ENCODE measurements at places on chromosomes 4 and X.

- peaks cover 45% of the 10 kb centered on the region for H3K4me1 ChIP-seq
- peak; percentile 4 for DNase-seq
- H3K4me3 ChIP-seq, result no peak overlapping the region
- H3K27me3 ChIP-seq, result peaks cover 5% of the 10 kb centered on the region
- H3K27ac ChIP-seq, result no peak overlapping the region
- no peaks in the 10 kb centered on the region for H3K36me3 ChIP-seq
These were observed 138.7 kb downstream of the CHRNA9 start for GRCh38 chr4:40473578-40474388.

- no peaks in the 10 kb centered on the region for H3K27me3 ChIP-seq
- DNase-seq, result no peak
- H3K4me1 ChIP-seq, result no peaks in the 10 kb centered on the region
- H3K36me3 ChIP-seq, result no peaks in the 10 kb centered on the region
- no peak overlapping the region for H3K4me3 ChIP-seq
- H3K27ac ChIP-seq, result no peak overlapping the region
These were observed 88.0 kb upstream of the SLITRK2 start for GRCh38 chrX:145729635-145730034.

GRCh38 chrX:153900831-153901752, 3.4 kb upstream of the AVPR2 start:
- peaks cover 8% of the 10 kb centered on the region for H3K27me3 ChIP-seq
- H3K4me1 ChIP-seq, result peaks cover 34% of the 10 kb centered on the region
- H3K27ac ChIP-seq, result no peak overlapping the region
- peaks cover 5% of the 10 kb centered on the region for H3K36me3 ChIP-seq
- H3K4me3 ChIP-seq, result peak overlapping the region; percentile 60

GRCh38 chr4:145873901-145874300, 64.7 kb downstream of the ZNF827 start:
- H3K36me3 ChIP-seq, result peaks cover 76% of the 10 kb centered on the region
- H3K4me3 ChIP-seq, result no peak overlapping the region
- no peaks in the 10 kb centered on the region for H3K27me3 ChIP-seq

DNA sequence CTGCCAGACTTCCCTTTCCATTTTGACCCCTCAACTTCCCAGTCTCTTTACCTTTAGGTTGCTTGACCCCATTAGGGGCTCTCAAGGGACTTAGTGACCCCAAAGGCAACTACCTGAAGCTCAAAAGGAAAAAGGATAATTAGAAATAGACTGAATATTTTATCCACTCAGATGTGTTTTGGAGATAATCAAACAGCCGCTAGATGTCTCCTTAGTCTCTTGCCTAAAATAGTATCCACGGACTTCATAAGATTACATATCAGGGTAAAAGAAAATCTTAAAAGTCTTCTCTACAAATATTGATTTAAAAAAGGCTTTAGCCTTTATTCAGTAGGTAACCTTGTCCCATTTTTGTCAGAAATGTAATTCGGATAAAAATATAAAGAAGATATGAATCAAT, 21.0 kb upstream of the RHOXF2 start:
- no peak overlapping the region for H3K4me3 ChIP-seq
- no peaks in the 10 kb centered on the region for H3K4me1 ChIP-seq
- no peaks in the 10 kb centered on the region for H3K27me3 ChIP-seq
- DNase-seq, result no peak
- peaks cover 3% of the 10 kb centered on the region for H3K36me3 ChIP-seq

GRCh38 chr4:64729561-64729960, 320.3 kb upstream of the TECRL start:
- no peak overlapping the region for H3K4me3 ChIP-seq
- H3K36me3 ChIP-seq, result no peaks in the 10 kb centered on the region
- H3K4me1 ChIP-seq, result no peaks in the 10 kb centered on the region
- no peak for DNase-seq
- peaks cover 3% of the 10 kb centered on the region for H3K27me3 ChIP-seq

DNA sequence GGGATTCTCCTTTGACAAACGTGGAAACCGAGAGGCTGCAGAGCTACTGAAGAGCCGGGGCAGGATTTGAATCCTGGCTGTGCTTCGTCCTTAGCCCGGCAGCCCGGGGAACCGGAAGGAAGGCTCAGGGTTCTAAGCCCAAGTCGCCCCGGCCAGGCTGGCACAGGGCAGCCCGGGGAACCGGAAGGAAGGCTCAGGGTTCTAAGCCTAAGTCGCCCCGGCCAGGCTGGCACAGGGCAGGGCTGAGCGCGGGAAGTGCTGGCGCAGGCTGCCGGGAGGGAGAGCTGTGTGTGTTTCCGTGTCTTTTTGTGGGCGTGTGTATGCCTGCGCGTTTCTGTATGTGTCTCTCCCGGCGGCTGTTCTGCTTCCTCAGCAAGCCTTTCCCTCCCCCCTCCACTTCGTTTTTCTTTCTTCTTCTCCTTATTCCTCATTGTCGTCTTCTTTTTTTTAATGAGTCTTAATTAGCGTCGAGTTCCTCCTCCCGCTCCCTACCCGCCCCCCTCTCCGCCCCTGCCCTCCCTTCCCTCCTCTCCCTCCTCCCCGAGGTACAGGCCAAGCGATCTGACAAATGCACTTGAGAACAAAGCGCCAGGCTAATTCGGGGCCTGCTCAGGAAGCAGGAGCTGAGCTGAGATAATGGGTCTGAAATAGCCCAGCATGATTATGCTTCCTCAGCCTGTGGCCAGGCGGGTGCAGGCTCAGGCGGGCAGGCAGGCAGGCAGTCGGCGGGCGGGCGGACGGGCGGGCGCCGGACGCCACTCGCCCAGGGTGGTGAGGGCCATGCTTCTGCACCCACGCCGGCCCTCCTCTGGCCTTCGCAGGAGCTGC, 65.9 kb downstream of the EFNB1 start:
- H3K36me3 ChIP-seq, result peaks cover 5% of the 10 kb centered on the region
- H3K4me3 ChIP-seq, result peak overlapping the region; percentile 38
- H3K4me1 ChIP-seq, result peaks cover 57% of the 10 kb centered on the region
- peaks cover 28% of the 10 kb centered on the region for H3K27me3 ChIP-seq

GRCh38 chr4:169179609-169180521, 90.9 kb downstream of the SH3RF1 start:
- peak overlapping the region; percentile 91 for H3K27ac ChIP-seq
- no peaks in the 10 kb centered on the region for H3K36me3 ChIP-seq
- H3K27me3 ChIP-seq, result no peaks in the 10 kb centered on the region
- peak overlapping the region; percentile 18 for H3K4me3 ChIP-seq
- no peak for DNase-seq

DNA sequence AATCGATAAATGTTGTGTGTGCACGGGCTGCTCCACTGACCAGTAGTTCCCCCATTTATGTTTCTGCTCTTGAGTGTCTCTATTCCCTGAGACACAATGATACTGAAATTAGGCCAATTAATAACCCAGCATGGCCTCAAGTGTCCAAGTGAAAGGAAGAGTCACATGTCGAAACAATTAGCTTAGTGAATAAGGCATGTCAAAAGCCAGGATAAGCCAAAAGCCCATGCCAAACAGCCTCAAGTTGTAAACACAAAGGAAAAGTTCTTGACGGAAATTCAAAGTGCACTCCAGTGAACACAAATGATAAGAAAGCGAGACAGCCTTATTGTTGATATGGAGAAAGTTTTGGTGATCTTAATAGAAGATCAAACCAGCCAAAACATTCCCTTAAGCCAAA, 167.1 kb upstream of the C1QTNF7 start:
- no peaks in the 10 kb centered on the region for H3K36me3 ChIP-seq
- H3K4me1 ChIP-seq, result no peaks in the 10 kb centered on the region
- no peak overlapping the region for H3K4me3 ChIP-seq
- peaks cover 3% of the 10 kb centered on the region for H3K27me3 ChIP-seq
- H3K27ac ChIP-seq, result peak overlapping the region; percentile 24

GRCh38 chr4:155227131-155227530, 18.7 kb downstream of the NPY2R start:
- peaks cover 2% of the 10 kb centered on the region for H3K27me3 ChIP-seq
- no peak for DNase-seq
- no peak overlapping the region for H3K4me3 ChIP-seq

DNA sequence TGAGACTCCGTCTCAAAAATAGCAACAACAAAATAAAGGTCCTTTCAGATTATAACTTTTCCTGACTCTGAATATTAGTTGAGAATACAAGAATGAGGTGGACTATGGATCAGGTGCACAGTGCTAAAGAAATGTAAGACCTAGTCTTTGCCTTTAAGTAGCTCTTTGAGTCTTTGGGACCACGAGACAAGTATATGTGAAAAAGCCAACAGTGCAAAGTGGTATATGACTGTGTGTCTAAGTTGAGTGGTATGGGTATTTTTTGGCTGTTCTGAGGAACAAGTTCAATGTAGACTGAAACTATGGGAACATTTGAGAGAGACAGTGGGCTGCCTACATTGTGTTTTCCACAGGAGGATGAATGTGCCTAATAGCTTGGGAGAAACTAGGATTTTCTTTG, 2.8 kb downstream of the GAB1 start:
- no peak for DNase-seq
- peaks cover 4% of the 10 kb centered on the region for H3K27me3 ChIP-seq
- no peak overlapping the region for H3K4me3 ChIP-seq

GRCh38 chr4:131566026-131566425, 1583.1 kb upstream of the PCDH10 start:
- H3K4me3 ChIP-seq, result no peak overlapping the region
- H3K27ac ChIP-seq, result no peak overlapping the region
- DNase-seq, result no peak
- peaks cover 4% of the 10 kb centered on the region for H3K27me3 ChIP-seq

- H3K4me3 ChIP-seq, result no peak overlapping the region
- H3K27me3 ChIP-seq, result peaks cover 3% of the 10 kb centered on the region
- no peak overlapping the region for H3K27ac ChIP-seq
- peaks cover 6% of the 10 kb centered on the region for H3K4me1 ChIP-seq
- no peak for DNase-seq
- H3K36me3 ChIP-seq, result peaks cover 15% of the 10 kb centered on the region
These were observed 64.3 kb downstream of the LRBA start for GRCh38 chr4:150950657-150951288.

GRCh38 chr4:147984065-147984777, 252.3 kb downstream of the ARHGAP10 start:
- H3K4me3 ChIP-seq, result no peak overlapping the region
- H3K27me3 ChIP-seq, result no peaks in the 10 kb centered on the region
- no peak overlapping the region for H3K27ac ChIP-seq
- DNase-seq, result peak; percentile 43

GRCh38 chr4:37549041-37549440, 137.1 kb downstream of the RELL1 start:
- H3K4me1 ChIP-seq, result no peaks in the 10 kb centered on the region
- H3K27me3 ChIP-seq, result no peaks in the 10 kb centered on the region
- peaks cover 5% of the 10 kb centered on the region for H3K36me3 ChIP-seq
- DNase-seq, result no peak
- no peak overlapping the region for H3K4me3 ChIP-seq

GRCh38 chrX:1554469-1555210, 17.7 kb upstream of the P2RY8 start:
- DNase-seq, result no peak
- no peaks in the 10 kb centered on the region for H3K4me1 ChIP-seq
- no peak overlapping the region for H3K4me3 ChIP-seq
- H3K27me3 ChIP-seq, result peaks cover 13% of the 10 kb centered on the region

GRCh38 chr4:96523611-96524010, 683.7 kb downstream of the PDHA2 start:
- no peaks in the 10 kb centered on the region for H3K4me1 ChIP-seq
- DNase-seq, result no peak
- H3K27ac ChIP-seq, result no peak overlapping the region
- no peaks in the 10 kb centered on the region for H3K27me3 ChIP-seq

- DNase-seq, result no peak
- peaks cover 13% of the 10 kb centered on the region for H3K4me1 ChIP-seq
- no peak overlapping the region for H3K4me3 ChIP-seq
- H3K27me3 ChIP-seq, result no peaks in the 10 kb centered on the region
These were observed 191.4 kb downstream of the COL25A1 start for GRCh38 chr4:109111031-109111430.

GRCh38 chrX:68698942-68699341, 51.5 kb downstream of the STARD8 start:
- no peaks in the 10 kb centered on the region for H3K36me3 ChIP-seq
- DNase-seq, result no peak
- H3K4me3 ChIP-seq, result no peak overlapping the region
- peaks cover 41% of the 10 kb centered on the region for H3K4me1 ChIP-seq

- H3K4me3 ChIP-seq, result no peak overlapping the region
- H3K27ac ChIP-seq, result peak overlapping the region; percentile 36
- no peak for DNase-seq
- no peaks in the 10 kb centered on the region for H3K27me3 ChIP-seq
- peaks cover 7% of the 10 kb centered on the region for H3K36me3 ChIP-seq
These were observed 66.5 kb upstream of the ZFP42 start for GRCh38 chr4:187929024-187929423.

DNA sequence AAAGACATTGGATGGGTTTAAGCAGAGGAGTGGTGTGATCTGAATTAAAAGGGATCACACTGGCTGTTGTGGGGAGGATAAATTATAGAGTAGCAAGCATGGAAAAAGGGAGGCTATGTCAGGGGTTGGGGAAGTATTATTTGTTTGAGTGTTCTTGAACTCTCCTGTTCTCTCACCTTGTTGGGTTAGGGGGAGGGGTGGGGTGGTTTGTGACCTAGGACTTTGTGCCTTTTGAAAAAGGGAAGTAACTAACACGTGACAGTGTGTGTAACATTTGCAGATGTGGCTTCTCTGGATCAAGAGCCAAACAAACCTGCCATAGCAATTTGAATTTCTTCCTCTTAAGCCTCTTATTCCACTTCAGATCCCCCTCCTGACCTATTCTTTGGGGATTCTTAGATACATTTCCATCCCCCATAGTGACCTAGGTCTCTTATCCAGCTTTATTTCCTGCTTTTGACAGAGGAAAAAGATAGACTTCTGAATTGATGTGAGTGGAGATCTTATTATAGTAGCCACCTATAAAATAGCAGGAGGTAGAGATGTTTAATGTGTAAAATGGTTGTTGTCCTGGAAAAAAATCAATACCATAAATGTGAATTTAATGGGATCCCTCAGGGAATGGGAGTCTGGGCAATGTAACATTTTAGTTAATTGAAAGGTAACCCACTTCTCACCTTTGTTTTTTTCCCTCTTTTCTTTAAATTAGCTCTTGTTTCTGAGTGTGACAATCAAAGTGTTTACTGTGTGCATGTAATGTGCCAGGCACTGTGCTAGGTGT, 120.4 kb downstream of the CT47B1 start:
- peaks cover 30% of the 10 kb centered on the region for H3K4me1 ChIP-seq
- no peak for DNase-seq
- no peaks in the 10 kb centered on the region for H3K36me3 ChIP-seq
- H3K27ac ChIP-seq, result no peak overlapping the region
- peaks cover 2% of the 10 kb centered on the region for H3K27me3 ChIP-seq

DNA sequence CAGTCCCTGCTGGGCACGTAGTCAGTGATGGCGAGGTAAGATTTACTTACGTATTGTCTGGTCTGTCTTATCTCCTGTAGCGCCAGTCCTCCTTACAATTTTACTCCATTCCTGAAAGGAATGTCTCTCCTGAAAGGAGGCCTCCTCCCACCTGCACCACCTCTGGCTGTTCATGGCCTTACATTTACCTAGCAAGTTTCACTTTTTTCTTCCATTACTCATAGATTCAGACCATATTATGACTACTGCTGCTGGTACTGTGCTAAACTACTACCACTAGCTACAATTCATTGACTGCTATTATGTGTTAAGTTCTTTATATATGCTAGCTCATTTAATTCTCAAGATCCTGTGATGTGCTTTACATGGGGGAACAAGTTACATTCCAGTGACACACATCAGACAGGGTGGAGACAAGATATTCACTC, 189.9 kb downstream of the BMPR1B start:
- peaks cover 36% of the 10 kb centered on the region for H3K36me3 ChIP-seq
- DNase-seq, result no peak
- H3K27me3 ChIP-seq, result peaks cover 11% of the 10 kb centered on the region
- H3K27ac ChIP-seq, result no peak overlapping the region
